ENCODE measurements at places on chromosomes 13 and 19. TPM values are rescaled to one million over a fixed set of nuclear protein-coding genes. Genes with fewer than 3 reads are reported as not detected.
A peak's percentile ranks its signal among the peaks of the same experiment; 100 is the strongest.

DNA sequence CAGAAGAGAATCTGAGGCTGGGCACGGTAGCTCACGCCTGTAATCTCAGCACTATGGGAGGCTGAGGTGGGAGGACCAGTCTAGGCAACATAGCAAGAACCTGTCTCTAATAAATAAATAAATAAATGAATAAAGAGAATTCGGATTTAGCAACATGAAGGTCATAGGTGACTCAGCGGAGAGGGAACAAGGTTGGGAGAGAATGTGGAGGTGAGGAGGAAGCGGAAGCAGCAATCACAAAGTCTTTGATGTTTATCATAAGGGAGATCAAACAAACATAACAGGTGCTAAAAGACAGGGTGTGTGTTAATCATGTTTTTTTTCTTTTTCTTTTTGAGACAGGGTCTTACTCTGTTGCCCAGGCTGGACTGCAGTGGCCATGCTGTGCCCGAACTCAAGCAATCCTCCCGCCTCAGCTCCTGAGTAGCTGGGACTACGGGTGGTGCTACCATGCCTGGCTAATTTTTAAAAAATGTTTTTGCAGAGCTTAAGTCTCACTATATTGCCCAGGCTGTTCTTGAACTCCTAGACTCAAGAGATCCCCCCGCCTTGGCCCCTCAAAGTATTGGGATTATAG is 16.3 kb downstream of the PBX4 start:
- DNase-seq = no peak

- DNase-seq = no peak
Observed at GRCh38 chr13:95137096-95137495, 164.2 kb downstream of the ABCC4 start.

GRCh38 chr19:38850976-38851621 is 1.3 kb upstream of the HNRNPL start:
- DNase-seq = peak; percentile 67

- no peak for DNase-seq
Observed at GRCh38 chr13:98485561-98485960, 91.3 kb downstream of the STK24 start.

GRCh38 chr13:37457612-37458011 is 141.0 kb downstream of the POSTN start:
- no peak for DNase-seq

ZNF560 gene
- polyA plus RNA-seq = not detected

CDX2 gene
- polyA plus RNA-seq = not detected

Data from kidney (tissue), 22 donors.